ENCODE measurements at places on chromosomes 7 and 10. TPM values are rescaled to one million over a fixed set of nuclear protein-coding genes. Genes with fewer than 3 reads are reported as not detected.

TDRD1 gene
- total RNA-seq, result not detected

CALHM3 gene
- total RNA-seq, result 0.39 TPM

ADCY1 gene
- 4.0 TPM for total RNA-seq

AVPI1 gene
- 13.3 TPM for total RNA-seq

CUZD1 gene
- total RNA-seq, result 0.02 TPM

FOXI2 gene
- total RNA-seq, result not detected

IL6 gene
- total RNA-seq, result 9.4 TPM

SYT15 gene
- total RNA-seq, result 0.05 TPM

ANXA8 gene
- total RNA-seq, result 0.54 TPM

DPYSL4 gene
- total RNA-seq, result 6.0 TPM

C10orf88 gene
- 9.1 TPM for total RNA-seq

OR13A1 gene
- total RNA-seq, result 0.15 TPM

ABCB8 gene
- total RNA-seq, result 29.0 TPM

ANKRD22 gene
- not detected for total RNA-seq

WNT2 gene
- 0.20 TPM for total RNA-seq

MALRD1 gene
- not detected for total RNA-seq

ADAMTS14 gene
- total RNA-seq, result 1.2 TPM

Data from M059J (cell line).